T-helper 2 cell (primary cell): ENCODE measurements at places on chromosomes 1 and 21.

GRCh38 chr1:146012703-146013558, 8.6 kb downstream of the HJV start:
- peak; percentile 68 for DNase-seq

GRCh38 chr1:217983051-217983375, 302.1 kb upstream of the RRP15 start:
- no peak for DNase-seq

GRCh38 chr1:76901158-76901767, 34.0 kb downstream of the ST6GALNAC5 start:
- no peak for DNase-seq

- DNase-seq = no peak
These were observed 20.0 kb downstream of the S100A6 start for GRCh38 chr1:153515504-153516394.

DNA sequence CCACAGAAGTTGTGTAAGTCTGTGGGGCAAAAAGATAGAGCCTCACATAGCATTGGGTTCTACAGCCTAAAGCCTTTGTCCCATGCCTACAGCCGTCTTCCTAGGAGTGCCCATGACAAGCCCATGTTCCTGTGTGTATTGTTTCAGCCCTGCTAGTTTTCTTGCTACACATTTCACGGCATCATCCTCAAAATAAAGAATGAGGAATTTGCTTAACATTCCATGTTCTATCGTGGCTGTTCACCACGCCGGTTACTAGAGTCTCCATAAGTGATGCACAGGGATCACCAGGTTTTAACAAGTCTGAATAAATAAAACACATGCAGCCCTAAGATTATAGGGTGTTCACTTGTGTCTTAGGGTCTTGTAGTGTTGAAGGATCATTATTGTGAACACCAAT, 87.4 kb upstream of the NGF start:
- no peak for DNase-seq

DNA sequence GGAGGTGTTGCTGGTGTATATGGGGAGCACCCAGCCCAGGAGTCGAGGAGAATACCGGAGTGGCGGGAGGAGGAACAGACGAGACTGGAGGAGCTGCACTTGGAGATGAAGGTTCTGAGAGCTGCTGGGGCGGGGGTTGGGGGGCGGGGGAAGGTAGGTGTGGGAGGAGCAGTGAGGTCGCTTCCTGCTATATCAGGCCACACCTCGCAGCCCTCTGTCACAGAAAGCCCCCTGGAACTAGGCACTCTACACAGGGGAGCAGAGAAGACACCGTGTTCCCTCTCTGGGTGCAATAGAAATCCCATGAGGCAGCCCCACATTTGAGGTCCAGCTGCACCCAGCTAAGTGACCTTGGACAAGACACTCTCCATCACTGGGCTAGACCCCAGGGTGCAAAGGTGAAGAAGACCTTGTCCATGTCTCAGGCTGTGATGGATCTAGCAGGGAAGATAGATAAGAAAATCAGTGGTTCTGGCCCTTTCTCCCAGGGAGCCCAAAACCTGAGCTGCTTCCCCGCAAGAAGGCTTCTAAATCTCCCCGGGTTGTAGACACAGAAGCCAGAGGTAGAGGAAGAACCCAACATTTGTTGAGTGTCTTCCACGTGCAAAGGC, 155.8 kb upstream of the EDN2 start:
- no peak for DNase-seq

DNA sequence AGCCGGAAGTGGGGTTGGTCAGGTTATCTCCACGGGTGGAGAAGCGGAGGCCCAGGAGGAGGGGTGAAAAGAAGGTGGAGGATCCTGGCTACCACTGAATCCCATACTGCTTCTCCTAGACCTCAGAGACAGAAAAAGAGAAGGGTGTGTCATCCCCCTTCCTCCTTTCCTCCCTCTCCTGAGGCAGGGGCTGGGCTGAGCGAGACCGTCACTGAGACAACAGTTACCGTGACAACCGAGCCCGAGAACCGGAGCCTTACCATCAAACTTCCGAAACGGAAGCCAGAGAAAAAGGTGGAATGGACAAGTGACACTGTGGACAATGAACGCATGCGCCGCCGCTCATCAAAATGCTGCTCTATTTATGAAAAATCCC, 42.1 kb upstream of the NBPF3 start:
- no peak for DNase-seq

- DNase-seq = no peak
These were observed 13.3 kb downstream of the RRP15 start for GRCh38 chr1:218298398-218298797.

- DNase-seq = no peak
These were observed 625 bp upstream of the DARS2 start for GRCh38 chr1:173823781-173824314.

DNA sequence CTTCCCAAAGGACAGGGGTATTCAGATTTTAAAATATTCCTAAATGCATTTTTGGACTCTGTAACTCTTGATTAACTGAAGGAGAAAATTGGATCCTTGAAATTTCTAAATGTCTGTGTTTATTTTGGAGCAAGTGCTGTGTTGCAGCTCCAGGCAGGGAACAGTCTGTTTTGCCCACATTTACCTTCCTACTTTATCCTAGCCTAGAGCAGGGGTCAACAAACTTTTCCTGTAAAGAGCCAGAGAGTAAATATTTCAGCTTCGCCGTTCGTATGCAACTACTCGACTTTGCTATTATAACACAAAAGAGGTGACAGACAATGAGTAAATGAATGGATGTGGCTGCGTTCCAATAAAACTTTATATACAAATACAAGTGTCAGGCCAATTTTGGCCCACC, 402.2 kb downstream of the GPATCH2 start:
- DNase-seq = no peak

DNA sequence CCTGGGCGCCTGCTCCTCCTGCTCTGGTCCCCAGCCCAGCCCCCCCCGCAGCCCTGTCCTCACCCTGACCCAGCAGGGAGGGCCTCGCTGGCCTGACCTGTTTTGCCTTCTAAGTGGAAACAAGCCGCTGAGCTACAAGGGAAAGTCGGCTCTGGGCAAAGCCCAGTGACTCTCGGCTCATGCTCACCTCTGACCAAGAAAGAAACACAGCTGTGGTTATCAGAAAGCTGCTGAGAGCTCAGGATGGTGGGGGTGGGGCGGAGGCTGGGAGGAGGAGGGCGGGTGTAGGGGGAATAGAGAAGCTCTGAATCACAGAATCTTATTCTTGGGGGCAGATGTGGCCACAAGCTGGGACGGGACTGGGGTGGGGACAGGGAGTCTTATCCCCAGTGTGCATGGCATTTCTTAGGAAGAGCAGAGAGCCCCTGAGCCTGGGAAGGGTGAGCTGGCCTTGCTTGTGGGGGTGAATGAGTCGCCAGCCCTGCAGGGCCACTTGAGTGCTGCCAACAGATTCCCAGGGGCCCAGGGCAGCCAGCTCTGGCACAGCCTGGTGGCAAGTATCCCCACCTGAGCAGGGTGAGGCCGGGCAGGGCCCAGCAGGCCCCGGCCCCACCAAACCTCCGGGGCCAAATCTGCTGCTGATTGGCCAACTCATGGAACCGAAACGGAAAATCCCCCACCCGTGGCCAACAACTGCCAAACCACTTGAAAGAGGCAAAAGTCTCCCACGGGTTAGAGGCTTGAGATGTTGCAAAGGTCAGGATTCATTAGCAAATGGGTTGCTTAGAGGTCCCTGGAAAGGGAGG, 120.6 kb downstream of the SPSB1 start:
- DNase-seq = peak; percentile 86

- DNase-seq = no peak
These were observed 221.3 kb upstream of the DMRTA2 start for GRCh38 chr1:50644447-50645105.

DNA sequence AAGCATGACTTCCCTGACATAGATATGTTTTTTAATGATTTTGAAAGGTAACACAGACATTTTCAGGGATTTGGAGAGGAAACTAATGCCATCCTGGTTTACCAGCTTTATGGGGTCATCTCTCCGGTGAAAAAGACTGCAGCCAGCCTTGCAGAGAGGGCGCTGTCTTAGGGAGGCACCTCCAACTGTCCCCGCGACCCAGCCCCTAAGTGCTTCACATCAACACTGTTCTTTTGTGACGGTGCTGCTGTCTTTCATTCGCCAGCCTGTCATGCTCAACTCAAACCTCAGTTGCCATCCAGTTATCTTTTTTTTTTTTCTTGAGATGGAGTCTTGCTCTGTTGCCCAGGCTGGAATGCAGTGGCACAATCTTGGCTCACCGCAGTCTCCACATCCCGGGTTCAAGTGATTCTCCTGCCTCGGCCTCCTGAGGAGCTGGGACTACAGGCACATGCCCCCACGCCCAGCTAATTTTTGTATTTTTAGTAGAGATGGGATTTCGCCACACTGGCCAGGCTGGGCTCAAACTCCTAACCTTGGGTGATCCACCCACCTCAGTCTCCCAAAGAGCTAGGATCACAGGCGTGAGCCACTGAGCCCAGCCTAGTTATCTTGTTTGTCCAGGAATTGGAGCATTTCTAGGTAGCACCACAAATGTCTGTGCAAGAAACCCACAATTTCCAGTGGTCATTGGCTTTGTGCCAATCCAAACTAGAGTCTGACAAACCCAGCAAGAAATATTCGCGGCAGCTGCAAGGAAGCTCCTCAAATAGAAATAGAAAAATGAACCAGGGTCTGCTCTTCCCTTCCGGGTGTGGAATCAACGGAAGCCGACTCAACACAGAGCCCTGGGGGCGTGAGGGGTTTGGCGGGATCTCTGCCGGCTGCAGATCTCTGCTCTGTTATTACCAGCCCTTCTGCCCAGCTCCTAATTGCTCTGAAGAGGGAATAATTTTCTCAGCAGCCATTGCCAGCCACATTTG, 24.2 kb downstream of the PDE9A start:
- peak; percentile 17 for DNase-seq

DNA sequence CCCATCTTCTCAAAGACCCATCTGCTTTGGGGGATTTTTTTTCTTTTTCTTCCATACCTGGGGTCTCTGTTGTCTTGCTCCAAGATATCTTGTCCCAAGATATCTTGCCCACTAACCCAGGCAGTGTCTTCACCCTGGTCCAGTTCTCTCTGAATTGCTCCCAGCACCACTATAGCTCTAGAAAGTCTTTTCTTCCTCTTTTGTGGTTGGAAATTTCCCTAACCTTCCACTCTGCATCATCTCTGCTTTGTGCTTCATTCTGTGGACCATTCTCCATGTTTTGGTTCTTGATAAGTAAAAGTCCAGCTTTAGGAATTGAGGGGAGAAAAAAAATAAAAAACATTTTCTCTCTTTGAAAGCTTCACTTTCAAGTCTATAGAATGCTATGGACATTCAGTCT, 20.9 kb downstream of the STYXL2 start:
- no peak for DNase-seq

- DNase-seq = no peak
These were observed 5.5 kb downstream of the PTPN7 start for GRCh38 chr1:202154766-202155477.

DNA sequence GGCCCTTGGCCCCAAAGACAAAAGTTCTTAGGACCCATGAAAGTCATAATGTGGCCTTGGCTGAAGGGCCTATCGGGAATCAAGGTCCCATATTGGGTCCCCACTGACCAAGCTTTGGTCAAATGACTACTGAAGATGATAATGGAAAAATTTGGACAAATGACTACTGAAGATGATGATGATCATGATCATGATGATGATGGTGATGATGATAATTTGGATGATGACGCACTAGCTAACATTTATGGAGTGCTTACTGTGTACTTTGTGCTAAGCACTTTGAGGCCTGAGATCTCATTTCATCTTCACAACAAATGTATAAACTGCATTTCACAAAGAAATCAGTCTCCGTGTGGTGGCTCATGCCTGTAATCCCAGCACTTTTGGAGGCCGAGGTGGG, 39.4 kb downstream of the EIF2D start:
- DNase-seq = no peak

DNA sequence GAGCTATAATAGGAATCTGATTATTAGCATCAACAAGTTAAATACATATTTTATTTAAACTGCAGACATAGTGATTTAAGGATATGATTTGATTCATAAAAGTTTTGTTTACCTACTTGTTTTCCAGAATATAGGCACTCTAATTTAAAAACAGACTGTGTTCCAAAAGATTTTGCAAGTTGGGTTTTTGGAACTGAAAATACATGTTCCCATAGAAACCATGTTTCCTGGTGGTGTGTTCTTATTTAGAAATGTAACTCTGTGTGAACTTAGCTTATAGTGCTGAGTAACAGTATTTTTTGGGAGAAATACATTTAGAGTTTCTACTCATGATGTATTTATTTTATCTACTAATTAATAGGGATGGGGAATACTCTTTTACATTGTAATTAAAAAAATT, 21.8 kb downstream of the USP25 start:
- DNase-seq = no peak

DNA sequence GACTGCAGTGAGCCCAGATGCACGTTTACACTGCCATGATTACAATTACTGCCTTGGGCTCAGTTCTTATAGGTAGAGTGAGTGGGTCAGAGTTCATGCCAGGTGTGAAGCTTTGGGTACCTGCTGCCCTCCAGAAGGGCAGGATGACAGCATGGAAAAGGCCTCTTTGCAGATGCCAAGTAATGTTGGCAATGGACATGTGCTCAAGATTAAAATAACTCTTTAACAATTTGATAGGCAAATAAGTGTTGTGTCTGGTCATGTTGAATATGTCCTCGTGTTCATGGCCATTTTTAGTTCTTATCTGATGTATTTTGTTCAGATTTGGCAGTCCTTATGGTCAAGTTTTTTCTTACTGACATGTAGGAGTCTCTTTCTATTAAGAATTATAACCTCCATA, 34.8 kb downstream of the S100B start:
- no peak for DNase-seq

- peak; percentile 18 for DNase-seq
These were observed 96.1 kb downstream of the HFM1 start for GRCh38 chr1:91308544-91308943.

DNA sequence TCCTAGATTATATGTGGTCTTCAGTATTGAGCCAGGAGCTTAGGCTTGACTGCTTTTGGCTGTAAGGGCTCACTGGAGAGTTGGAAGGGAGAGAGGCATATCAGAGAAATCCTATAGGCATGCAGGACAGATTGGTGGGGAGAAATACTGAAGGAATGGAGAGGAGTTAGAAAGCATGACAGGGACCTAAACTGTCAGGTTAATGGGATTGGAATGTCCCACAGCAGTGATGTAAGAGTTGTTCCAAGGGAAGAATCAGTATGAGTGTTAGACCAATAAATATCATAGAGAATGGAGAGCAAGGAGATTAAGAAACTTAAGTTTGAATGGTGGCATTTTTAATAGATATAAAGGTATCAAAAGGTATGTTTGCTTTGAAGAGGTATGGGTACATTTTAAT, 39.7 kb downstream of the SLC35A3 start:
- no peak for DNase-seq

GRCh38 chr1:46812065-46812963, 13.5 kb downstream of the CYP4B1 start:
- no peak for DNase-seq

DNA sequence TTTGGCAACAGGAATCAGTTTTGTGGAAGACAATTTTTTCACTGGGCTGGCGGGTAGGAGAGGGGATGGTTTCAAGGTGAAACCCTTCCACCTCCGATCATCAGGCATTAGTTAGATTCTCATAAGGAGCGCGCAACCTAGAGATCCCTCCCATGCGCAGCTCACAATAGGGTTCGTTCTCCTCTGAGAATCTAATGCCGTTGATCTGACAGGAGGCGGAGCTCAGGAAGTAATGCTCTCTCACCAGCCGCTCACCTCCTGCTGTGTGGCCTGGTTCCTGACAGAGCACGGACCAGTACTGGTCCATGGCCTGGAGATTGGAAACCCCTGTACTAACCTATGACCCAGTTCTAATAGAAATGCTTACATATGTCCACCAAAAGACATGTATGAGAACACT, 96.6 kb upstream of the KIAA1614 start:
- DNase-seq = no peak
